ENCODE measurements at places on chromosomes 6 and 20.

- DNase-seq = peak; percentile 53
These were observed 192.5 kb downstream of the PTPRK start for GRCh38 chr6:128327890-128328289.

GRCh38 chr6:107699697-107700325, 124.3 kb downstream of the SCML4 start:
- no peak for DNase-seq

GRCh38 chr6:13927203-13927602, 2.5 kb downstream of the RNF182 start:
- no peak for DNase-seq

- no peak for DNase-seq
These were observed 9.3 kb upstream of the EDN1 start for GRCh38 chr6:12280902-12281301.

GRCh38 chr20:16201191-16201590, 372.1 kb downstream of the KIF16B start:
- no peak for DNase-seq

DNA sequence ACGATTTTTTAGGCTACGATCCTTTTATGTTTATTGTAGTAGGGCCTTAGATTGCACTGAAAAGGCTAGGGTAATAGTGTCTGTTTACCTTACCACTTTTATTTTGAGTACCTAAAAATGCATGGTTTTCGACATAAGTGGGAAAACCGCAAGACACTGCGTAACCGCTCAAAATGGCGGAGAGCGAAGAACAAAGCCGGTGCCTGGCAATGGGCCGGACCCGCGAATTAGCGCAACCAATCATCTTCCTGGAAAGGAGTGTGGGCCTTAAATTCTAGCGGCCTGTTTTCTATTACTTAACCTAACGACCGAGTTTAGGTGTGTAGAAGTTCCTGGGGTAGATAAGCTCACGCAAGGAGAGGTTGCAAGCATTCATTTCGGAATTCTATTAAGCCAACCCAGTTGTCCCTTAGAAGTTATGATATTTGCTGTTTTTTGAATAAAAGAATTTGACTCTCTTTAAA, 118.0 kb downstream of the HFE start:
- DNase-seq = peak; percentile 81
